ENCODE measurements at places on chromosomes 2 and 18.

GRCh38 chr2:64467096-64467843, 13.3 kb downstream of the LGALSL start:
- DNase-seq, result no peak

DNA sequence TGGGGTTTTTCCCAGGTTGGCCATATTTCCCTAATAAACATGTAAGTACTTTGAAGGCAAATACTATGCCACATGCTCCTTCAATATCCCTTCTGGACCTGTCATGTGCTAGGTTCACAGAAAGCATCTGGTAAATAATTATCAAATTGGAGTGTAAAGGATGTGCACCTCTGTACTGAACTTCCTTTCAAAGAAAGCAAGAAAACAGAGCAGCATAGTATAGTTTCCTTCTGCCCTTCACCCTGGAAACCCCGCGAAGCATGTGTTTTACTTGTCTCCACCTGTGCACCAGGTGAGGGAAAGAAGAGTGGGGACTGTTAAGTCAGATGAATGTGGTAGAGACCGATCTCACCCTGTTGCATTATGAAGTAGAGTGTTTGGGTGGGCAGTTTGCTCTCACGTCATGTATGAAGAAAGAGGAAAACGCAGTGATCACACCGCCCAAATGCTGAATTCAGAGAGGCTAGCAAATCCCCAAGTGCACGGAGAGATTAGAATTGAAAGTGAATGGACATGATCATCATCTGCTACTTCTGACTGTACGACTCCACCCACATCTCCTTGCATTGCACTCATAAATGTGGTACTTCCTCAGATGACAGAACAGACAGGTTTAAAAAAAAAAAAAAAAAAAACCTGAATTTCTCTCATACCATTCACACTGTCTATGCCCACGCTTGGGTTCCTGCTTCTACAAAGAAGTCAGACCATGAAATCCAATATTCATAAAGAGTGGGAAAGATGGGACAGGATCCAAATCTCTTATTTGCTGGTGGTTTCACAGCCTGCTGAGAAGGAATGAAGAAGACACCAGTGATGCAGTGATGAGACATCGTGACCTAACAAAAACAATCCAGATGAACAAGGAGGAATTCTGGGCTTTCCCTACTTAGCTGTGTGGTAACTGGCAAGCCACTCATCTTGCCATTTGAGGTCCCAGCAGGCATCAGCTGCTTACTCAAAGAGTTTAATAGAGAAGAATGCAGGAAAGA, 448.6 kb downstream of the BCL11A start:
- no peak for DNase-seq

GRCh38 chr18:31685097-31686082, 1.0 kb upstream of the B4GALT6 start:
- DNase-seq, result peak; percentile 37

DNA sequence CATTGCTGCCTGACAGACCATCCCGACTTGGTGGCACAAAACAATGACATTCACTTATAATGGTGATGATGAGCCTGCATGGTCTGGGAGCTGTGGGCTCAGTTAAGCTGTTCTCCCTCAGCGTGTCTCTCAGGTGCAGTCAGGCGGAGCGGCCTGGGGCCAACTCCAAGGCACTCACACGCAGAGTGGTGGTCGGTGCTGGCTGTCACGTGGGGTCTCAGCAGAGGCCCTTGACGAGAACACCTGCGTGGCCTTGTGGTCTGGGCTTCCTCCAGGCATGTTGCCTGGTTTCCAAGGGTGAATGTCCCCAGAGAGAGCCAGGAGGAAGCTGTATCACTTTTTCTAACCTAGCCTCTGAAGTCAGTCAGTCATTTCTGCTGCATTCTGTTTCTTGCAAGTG, 29.8 kb downstream of the ARMC9 start:
- DNase-seq, result no peak

GRCh38 chr2:237324405-237324831, 89.5 kb downstream of the COL6A3 start:
- no peak for DNase-seq

GRCh38 chr2:18722101-18722500, 132.7 kb upstream of the NT5C1B start:
- DNase-seq, result no peak

DNA sequence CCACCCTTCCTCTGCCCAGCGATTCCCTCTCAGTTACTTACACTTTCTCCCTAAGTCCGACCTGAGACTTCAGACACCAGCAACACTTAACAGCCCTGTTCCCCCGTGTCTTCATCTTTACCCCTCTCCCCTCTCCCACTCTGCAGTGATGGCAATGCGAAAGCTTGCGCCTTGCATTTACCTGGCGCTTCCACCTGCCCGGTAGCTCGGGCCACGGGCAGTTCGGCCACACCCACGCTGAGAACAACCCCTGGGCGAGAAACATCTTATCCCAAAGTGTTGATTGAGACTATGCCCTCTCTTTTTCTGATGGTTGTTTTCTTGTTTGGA, 558 bp downstream of the DNAJC10 start:
- DNase-seq, result no peak

GRCh38 chr18:45222180-45222579, 393.1 kb upstream of the SLC14A2 start:
- DNase-seq, result no peak

DNA sequence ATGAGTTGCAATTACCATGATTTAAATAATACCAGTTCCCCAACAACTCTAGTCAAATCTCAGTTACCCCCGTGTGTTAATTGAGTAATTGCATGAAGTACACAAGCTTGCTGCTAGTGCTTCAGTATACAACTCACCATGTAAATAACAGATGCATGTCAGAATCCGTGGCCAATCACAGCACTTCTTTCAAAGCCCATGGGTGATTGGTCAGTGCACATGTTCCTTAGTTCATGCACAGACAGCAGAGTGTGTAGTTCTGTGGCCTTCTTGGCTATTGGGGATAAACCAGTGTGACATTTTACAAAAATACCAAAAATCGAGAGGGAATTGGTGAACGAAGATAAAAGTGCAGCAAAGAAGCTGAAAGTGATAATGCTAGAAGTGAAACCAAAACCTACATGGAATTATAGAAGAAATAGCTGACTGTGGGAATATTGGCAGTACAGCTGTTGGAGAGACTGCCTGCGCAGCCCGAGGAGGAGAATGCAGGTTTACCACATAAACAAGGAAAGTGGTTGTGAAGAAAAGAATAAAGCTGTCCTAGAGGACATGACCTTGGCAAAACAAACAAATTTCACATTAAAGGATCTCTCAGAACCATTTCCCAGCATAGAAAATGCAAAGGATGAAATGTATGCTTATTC, 59.4 kb downstream of the NEDD4L start:
- DNase-seq, result no peak

- DNase-seq, result no peak
These were observed 147.8 kb downstream of the UBE2E3 start for GRCh38 chr2:181128199-181128598.

- no peak for DNase-seq
These were observed 14.5 kb downstream of the ATG16L1 start for GRCh38 chr2:233265899-233266431.

DNA sequence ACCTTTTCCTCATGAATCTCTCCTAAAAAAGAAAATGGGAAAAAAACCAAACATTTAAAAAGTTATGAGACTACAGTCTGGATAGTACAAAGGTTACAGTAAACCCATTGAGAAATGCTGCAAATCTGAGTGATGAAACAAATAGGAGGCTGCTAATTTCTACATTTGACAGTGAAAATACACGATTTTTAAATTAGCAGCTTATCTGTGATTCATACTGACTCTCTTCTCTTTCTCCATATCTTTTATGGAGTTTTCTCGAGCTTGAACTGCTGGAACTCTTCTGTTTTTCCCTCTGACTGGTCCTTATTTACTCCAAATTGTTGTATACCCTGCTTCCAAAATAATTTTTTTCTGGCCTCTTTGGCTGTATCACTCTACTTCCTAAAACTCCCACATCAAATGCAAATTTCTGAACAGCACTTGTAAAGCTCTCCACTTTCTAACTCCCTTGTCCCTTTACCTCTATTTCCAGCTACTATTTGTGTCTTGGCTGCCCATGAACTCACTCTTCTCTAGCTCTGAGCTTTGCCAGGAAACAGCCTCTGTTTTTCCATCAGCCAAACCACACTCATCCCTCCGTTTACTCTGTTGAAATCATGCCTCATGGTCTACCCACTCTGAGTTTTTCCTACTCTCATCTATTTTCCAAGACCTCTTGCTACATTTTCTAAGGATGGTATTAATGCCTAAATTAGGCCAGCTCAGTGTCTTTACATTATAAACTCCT, 73.7 kb downstream of the RBMS1 start:
- DNase-seq, result no peak

DNA sequence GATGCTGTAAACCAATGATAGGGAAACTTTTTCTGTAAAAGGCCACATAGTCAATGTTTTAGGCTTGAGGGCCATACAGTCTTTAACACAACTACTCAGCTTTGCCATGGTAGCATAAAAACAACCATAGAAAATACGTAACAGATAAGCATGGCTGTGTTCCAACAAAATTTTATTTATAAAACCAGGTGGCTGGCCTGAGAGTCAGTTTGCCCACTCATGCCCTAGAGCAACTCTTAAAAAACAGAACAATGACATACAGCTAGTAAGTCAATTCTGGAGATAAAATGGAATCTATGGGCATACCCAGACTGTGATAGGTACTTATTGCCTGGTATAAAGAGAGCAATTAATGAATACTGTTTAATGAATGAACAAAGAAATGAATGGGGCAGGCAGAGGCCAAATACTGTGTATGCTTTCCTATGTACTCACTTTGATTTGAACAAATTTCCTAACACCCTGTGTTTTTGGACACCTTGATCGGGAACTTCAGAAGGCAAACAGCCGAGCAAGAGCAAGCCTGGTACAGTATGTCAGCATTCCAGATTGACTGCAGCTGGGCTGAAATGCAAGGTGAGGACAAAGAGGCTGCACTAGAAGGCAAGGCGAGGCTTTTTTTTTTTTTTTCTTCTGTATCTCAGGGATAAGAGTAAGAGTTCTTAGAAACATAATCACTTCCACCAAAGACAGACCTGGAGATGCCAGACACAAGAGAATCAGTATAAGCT, 315.3 kb downstream of the CLIP4 start:
- no peak for DNase-seq

GRCh38 chr2:236718207-236718992, 148.8 kb downstream of the ACKR3 start:
- DNase-seq, result no peak

GRCh38 chr2:499726-500125, 177.5 kb downstream of the TMEM18 start:
- DNase-seq, result no peak

- DNase-seq, result no peak
These were observed 16.5 kb upstream of the CYTIP start for GRCh38 chr2:157460384-157460837.

DNA sequence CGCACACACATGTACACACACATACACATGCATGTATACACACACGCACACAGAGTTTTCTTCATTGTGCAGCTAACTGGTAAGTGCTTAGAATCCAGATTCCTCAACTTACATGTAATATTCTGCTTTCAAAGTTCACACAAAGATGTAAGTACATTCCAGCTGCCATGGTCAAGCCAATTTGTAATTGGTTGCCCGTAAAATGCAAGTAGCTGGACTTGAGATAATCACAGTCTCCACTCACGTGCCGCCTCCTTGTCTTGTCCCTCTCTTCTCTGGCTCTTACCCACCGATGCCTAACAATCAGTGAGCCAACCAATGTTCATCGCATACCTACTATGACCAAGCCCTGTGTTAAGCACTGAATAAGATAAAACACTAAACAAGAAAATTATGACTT, 77.8 kb downstream of the SOCS6 start:
- DNase-seq, result no peak

DNA sequence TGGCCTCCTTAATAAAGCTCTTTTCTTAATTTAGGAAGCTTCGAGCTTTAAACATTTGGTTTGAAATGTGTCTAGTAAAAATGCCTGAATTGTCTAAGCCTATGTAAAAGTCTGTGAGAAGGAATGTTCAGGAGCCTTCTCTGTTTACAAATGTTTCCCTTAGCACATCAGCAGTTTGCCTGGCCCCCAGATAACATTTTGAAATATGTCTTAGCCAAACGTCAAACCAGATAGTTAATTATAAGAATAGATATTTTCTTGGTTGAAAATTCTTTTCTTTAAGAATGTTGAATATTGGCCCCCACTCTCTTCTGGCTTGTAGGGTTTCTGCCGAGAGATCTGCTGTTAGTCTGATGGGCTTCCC, 498.6 kb downstream of the CCDC85A start:
- no peak for DNase-seq

GRCh38 chr18:62301322-62301721, 23.8 kb upstream of the TNFRSF11A start:
- DNase-seq, result no peak

- no peak for DNase-seq
These were observed 286.0 kb downstream of the TRIB2 start for GRCh38 chr2:13002536-13003331.

DNA sequence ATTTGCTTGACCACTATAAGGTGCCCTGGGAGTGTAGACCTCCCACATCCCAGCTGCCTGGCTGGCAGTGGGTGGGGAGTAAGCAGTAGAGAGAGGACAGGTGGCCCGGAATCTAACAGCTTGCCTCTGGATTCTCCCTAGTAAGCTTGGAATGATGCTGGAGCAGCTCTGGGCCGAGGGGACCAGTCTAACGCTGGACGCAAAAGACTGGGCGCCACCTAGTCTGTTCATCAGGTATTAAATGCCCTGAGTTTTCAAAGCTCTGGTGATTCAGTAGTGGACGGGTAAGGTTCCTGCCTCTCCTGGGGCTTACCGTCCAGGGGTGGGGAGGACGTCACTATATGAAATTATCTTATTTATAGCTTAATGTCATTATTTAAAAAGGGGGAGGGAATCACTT, 648 bp upstream of the LYPD6B start:
- DNase-seq, result no peak

- DNase-seq, result no peak
These were observed 103.8 kb downstream of the RNF144A start for GRCh38 chr2:7020939-7021470.

DNA sequence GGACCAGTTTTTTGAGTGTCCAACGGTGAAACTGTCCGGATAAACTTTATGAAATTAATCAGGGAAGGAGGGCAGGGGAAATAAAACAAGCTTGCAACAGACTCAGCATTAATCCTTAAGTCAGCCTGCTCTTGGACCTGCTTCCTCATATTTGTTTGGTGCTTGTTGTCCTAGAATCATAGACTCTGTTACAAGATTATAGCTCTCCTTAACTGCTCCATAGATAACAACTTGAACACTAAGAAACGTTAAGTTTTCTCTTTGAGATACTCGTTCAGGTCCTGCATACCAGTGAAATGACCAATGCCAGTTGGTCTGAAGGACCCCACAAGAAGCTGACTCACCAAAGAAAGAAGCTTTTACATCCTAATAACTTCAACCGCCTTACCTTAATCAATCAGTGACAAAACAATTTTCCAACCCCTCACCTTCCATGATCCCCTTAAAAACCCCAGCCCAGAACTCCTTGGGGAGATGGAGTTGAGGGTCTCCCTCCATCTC, 493.2 kb downstream of the PID1 start:
- DNase-seq, result no peak

DNA sequence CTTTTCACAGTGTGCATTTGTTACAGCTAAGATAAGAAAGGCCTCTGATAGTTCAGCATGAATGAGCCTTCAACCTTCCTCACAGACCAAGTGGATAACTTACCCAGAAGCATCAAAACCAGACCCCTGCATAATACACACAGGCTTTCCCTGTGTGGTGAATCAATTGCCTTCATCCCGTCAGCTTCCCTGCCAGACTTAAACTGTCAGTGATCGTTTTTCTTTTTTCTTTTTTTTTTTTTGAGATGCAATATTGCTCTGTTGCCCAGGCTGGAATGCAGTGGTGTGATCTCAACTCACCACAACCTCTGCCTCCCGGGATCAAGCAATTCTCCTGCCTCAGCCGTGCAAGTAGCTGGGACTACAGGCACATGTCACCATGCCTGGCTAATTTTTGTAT, 20.5 kb upstream of the SLC35F5 start:
- no peak for DNase-seq

Measured in CD8-positive, alpha-beta T cell (primary cell).